ENCODE measurements at places on chromosomes 4 and X. TPM values are rescaled to one million over a fixed set of nuclear protein-coding genes. Genes with fewer than 3 reads are reported as not detected.

The SCRG1 gene
- not detected for total RNA-seq

The LRCH2 gene
- not detected for total RNA-seq

The CSAG2 gene
- total RNA-seq, result not detected

The MAGEA10 gene
- total RNA-seq, result not detected

The ASB12 gene
- total RNA-seq, result not detected

The PDGFRA gene
- not detected for total RNA-seq
